PC-9 (cell line): ENCODE measurements at places on chromosomes 4 and X.

DNA sequence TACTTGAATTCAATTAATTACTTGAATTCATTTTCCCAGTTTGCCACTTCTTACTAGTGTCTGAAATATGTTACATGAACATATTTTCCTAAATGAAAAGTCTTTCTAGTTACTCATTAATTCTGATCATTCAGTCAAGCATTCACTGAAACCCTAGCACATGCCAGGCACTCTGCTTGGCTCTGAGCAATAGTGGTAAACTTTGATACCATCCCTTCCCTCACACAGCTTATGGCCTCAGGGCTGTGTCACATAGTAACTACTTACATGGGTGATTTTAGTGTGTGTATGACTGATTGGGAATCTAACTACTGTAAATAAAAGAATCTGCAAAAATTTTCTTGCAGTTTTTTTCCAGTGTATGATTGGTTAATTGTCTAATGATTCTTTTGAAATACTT is 32.7 kb downstream of the METAP1 start:
- no peak for DNase-seq

GRCh38 chrX:150502979-150503897 is 65.2 kb upstream of the MTM1 start:
- DNase-seq = no peak

GRCh38 chr4:128859887-128860677 is 50.6 kb downstream of the JADE1 start:
- no peak for DNase-seq

DNA sequence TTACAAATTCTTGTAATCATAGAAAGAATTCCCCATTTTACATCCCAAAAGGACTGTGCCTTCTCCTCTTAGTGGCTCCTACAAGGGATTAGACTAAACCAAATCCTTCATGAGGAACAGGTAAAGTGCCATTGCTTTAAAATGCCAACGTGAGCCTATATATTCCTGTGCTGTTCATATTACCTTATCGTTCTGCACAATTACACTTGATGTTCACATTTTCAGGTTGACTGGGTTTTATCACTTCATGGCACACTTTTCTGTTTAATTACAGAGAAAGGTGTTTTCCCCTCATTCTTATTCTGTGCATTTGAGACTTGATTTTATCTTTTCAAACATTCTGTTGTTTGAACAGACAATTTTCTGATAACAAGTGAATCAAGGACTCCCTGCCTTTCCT is 645.6 kb upstream of the FTHL17 start:
- no peak for DNase-seq

DNA sequence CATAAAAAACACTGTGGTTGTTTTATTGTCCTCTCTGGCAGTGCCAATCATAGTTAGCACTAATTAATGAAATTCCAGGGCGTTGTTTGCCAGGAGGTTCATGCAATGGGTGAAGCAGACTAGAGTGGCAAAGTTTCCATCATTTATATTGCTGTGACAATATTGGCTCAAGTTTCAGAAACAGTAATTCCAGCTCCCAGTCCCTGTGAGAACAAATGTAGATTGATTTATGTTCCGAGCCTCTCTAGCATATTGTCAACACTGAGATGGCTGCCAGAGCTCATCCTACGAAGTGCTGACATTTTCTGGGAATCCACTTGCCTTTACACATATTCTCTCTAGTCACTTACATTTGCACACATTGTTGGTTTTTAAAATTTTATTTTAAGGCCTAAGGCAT is 440.0 kb upstream of the IGFBP7 start:
- no peak for DNase-seq

GRCh38 chrX:13064599-13065143 is 20.3 kb upstream of the FAM9C start:
- no peak for DNase-seq

GRCh38 chrX:153612413-153612812 is 13.5 kb upstream of the CCNQ start:
- DNase-seq = no peak

- no peak for DNase-seq
These were observed 72.5 kb downstream of the C4orf46 start for GRCh38 chr4:158599150-158599549.

GRCh38 chr4:123569541-123569940 is 172.9 kb downstream of the SPRY1 start:
- DNase-seq = no peak

GRCh38 chrX:153945956-153946943 is 1.8 kb upstream of the RENBP start:
- no peak for DNase-seq
